ENCODE measurements at places on chromosomes 16 and 17. TPM values are rescaled to one million over a fixed set of nuclear protein-coding genes. Genes with fewer than 3 reads are reported as not detected.
A peak's percentile ranks its signal among the peaks of the same experiment; 100 is the strongest.

GRCh38 chr16:29790183-29790948 lies at the start of gene KIF22:
TSS of gene KIF22 (plus strand) at chr16:29790751. CDS start at chr16:29790760, 9 bp downstream.
- DNase-seq = peak; percentile 99

GRCh38 chr17:42679492-42680330 lies 1.9 kb downstream of the CCR10 start:
- peak; percentile 69 for DNase-seq

DNA sequence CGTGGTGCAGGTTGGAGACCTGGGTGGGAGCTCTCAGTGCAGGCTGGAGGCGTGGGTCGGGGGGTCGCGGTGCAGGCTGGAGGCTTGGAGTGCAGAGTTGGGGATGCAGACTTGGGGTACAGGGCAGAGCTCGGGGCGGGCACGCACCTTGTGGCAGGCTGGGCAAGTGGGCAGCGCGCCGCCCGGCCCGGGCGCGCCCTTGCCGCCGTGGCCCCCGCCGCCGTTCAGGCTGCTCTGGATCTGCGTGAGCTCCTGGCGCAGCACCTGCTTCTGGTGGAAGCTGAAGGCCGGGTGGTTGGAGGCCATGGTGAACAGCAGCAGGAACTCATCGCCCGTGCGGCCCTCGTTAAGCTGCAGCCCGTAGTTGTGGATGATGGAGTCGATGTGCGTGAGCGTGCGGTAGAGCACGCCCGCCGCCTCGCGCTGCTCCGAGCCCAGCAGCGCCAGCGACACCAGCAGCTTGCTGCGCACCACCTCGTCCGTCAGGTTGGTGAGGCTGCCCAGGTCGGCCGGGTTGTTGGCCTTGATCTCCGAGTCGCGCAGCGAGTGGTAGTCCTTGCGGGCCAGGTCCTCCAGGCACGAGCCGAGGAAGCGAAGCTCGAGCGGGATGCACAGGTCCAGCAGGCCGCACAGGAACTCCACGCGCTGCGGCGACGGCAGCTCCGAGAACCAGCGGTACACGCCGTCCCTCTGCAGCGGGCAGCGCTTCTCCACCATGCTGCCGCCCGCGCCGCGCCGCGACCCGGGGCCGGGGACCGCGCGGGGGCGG lies 1.1 kb downstream of the ZCCHC14 start:
- no peak for DNase-seq

- no peak for DNase-seq
Measured at GRCh38 chr17:4973256-4974114, 5.9 kb upstream of the SPAG7 start.

GRCh38 chr16:9840761-9841665 lies 341.2 kb downstream of the GRIN2A start:
- DNase-seq = no peak

DNA sequence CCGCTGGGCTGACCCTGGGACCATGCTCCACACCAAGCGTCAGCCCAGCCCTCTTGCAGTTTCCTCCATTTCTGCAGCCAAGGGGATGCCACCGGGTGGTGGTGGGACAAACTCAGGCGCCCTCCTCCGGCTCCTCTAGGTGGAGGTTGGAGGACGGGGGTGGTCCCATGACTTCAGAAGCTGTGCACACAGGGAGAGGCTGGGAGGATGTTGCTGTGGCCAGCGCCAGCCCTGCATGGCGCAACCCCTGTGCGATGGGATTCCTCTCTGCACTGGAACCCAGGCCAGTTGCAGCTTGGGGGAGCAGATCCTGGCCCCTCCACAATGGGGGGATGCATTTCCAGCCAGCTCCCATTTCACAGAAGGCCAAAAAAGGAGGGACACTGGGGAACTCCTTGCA lies 246.5 kb downstream of the C16orf95 start:
- DNase-seq = no peak

GRCh38 chr17:27339836-27340550 lies 46.1 kb downstream of the WSB1 start:
- no peak for DNase-seq

- no peak for DNase-seq
Measured at GRCh38 chr17:37274461-37274860, 101.3 kb upstream of the C17orf78 start.

GRCh38 chr17:55342800-55343585 lies 78.2 kb downstream of the HLF start:
- DNase-seq = peak; percentile 51

GRCh38 chr17:39167476-39167875 lies 1.5 kb upstream of the ARL5C start:
- DNase-seq = no peak

- DNase-seq = no peak
Measured at GRCh38 chr16:586645-587590, 2.9 kb upstream of the RAB40C start.

DNA sequence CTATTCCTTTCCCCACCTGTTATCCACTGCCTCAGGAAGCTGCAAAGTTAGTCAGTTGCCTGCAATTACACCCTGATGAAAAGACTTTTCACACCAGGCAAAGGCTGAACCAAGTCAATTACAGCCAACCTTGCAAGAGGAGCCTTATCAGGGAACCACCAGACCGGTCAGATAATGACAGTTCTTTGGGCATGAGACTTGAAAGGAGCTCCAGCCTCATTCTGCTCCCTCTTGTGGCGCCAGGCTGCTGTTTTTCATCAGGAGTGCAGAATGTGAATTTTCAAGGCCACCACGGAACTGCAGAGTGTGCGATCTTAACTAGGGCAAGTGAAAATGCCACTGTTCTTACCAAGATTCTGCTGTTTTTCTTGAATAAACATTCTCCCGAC lies 22.5 kb downstream of the DNAI2 start:
- DNase-seq = peak; percentile 48

DNA sequence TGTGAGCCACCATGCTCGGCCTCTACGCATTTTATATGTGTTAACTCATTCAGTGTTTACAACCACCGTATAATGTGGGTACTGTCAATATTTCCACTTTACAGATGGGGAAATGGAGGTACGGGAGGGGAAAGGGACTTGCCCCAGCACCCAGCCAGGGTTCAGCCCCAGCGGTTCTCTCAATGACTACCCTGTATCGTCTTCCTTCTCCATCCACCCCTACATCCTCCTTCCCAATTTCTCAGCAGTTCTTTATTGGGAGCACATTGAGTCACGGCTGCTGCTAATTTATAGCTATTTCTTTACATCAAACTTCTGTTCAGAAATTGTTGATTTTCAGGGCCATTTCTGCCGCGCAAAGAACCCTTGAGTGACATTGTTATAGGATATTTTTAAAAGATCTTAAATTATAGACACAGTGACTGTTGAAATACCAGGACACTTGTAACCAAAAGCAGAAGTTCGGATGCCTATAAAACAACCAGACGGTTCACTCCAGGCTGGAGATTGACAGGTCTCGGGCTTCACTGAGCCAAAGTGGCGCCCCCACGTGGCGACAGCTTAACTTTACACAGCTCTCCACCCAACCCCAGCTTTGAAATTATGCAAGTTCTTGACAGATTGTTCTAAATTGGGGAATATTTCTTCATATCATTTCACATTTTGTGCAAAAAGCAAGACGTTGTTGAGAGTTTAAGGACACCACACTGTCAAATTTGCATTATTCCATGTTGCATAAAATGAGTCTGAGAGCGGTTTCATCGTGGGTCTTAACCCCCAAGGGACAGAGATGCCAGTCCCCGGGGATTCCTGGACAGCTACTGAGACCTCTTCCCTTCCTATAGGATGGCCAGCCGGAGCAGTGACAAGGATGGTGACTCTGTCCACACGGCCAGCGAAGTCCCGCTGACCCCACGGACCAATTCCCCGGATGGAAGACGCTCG lies 11.8 kb downstream of the SYT17 start:
- DNase-seq = peak; percentile 45

GRCh38 chr16:80463751-80464495 lies 76.9 kb upstream of the DYNLRB2 start:
- no peak for DNase-seq

GRCh38 chr17:36129616-36130015 lies 26.0 kb downstream of the CCL4 start:
- DNase-seq = no peak

GRCh38 chr16:57939872-57940224 lies 31.1 kb downstream of the CNGB1 start:
- DNase-seq = no peak

The C17orf50 gene
- total RNA-seq = not detected

The CCL4L2 gene
- total RNA-seq = 19.3 TPM

The CDC27 gene
- 71.5 TPM for total RNA-seq

The SNX20 gene
- 1.4 TPM for total RNA-seq

Measured in skin of body (tissue), 3 donors.